ENCODE measurements at places on chromosomes 5 and 9.
A peak's percentile ranks its signal among the peaks of the same experiment; 100 is the strongest.

DNA sequence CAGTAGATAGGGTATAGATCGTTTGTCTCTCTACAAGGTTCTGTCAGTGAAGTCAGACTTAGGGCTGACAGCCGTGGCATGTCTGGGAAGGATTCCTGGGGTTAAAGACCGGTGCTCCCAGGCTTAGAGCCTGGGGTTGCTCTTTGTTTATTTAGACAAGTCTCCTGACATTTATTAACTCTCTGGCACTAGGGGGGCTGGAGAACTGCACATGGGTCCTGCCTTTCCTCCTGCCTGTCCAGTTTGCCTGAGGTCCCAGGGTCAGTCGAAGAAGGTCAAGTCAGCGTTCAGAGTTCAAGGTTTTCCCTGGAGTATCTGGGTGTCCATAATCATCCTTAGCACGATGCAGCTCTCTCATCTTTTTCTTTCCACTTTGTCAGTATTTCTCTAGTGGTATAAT lies 5.6 kb downstream of the EGFLAM start:
- no peak for DNase-seq

GRCh38 chr9:107827304-107827703 lies 337.7 kb upstream of the KLF4 start:
- no peak for DNase-seq

GRCh38 chr5:74212336-74212735 lies 428.2 kb downstream of the ENC1 start:
- DNase-seq: no peak

DNA sequence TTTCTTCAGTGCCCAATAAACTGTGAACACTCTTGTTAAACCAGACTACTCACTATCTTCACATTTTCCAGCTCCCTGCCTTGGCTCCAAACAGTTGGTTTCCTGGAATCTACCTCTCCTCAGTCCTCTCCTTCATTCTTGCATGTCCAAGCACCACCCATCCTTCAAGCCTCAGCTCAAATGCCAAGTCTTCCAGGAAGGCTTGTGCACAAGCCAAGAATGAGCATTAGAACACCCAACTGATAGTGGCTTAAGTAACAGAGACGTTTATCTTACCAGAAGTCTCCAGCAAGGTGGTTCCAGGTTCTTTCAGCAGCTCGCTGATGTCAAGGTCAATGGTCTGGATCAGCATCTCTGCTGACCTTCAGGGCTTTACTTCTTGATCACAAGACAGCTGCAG lies 60.1 kb downstream of the PTPDC1 start:
- no peak for DNase-seq

- no peak for DNase-seq
These were observed 267.1 kb downstream of the NSG2 start for GRCh38 chr5:174312641-174313040.

DNA sequence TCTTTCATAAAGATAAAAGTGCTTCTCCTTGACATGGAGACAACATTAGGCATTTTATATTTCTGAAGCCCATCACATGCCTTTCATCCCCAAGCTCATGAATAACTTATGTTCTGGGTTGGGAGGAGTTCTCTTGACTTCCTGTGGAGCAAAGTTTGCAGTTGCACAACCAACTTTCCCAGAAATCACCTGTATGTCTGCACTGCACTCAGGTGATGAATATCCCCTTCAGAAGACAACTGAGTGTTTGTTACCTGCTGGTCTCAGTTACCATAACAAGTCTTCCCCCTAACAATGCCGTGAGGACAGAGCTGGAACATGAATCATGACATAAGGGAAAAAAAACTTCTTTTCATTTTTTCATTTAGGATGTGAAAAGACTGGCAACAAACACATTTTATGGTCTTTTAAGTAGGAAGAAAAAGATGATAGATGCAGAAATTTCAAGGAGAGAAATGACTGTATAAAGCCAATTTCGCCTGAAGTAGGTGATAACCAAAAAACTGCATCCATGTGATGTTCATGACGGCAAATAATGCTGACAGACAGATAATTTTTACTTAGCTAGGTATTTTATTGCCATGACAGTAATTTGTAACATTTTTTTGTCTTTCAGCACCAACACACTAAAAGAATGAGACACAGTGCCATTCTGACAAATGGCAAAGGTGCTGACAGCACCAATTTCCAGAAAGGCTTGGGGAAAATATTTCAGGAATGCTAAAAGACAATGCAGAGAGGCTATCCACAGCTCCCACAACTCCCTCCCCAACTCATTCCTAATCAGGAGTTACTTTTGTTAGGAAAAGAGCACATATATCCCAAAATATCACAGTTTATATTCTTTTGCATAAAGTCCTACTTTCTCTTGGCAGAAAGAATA lies 656.3 kb downstream of the PRELID2 start:
- no peak for DNase-seq

DNA sequence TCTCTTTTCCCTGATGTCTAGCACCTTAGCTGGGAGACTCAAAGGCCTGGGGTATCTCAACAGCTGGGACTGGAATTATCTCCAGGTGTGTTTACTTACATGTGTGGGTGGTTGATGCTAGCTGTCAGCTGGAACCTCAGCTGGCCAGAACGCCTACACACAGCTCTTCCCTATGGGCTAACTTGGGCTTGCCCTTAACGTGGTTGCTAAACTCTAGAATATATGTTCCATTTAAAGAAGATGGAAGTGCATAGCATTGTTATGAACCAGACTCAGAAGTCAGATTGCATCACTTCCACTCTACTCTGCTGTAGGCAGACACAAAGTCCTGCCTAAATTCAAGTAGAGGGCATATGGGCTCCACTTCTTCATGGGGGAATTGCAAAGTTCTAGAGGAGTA lies 29.3 kb downstream of the SGCD start:
- DNase-seq: no peak

DNA sequence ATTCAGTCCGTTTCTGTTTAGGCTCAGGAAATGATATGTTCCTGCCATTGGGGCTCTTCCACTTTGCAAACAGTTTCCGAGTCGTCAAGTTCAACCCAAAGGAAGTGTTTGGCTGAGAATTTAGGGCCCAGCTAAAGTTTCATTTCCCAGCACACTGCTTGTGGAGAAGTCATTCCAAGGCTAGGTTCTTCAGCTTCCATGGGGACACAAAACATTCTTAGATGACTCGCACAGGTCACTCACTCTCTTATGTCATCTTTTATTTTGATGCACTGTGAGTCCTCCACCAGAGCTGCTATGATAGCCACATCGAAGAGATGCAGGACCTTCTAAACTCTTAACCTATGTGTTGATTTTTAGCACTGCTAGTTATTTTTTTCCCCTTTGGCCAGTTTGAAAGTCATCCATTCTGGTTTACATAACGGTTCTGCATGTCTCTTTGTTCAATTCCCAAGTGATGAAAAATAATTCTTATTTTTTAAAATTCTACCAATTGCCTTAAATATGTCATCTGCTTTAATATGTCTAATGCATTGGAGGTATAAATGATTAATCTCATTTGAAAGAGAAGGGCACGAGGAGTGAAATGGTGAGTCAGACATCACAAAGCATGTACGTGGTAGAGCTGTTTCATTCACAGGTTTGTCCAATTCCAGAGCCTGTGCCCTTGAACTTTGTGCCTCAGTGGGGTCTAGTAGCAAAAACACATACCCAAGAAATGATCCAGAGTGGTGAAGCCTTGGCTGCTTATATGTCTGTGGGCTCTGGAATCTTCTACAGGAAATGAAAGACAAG lies 84.3 kb downstream of the ZNF462 start:
- no peak for DNase-seq

- no peak for DNase-seq
These were observed 115.0 kb downstream of the PIK3R1 start for GRCh38 chr5:68330574-68330973.

GRCh38 chr9:93128715-93129224 lies 5.3 kb downstream of the NINJ1 start:
- no peak for DNase-seq

- DNase-seq: no peak
These were observed 6.3 kb upstream of the STOM start for GRCh38 chr9:121376214-121376830.

GRCh38 chr5:50975840-50976239 lies 309.4 kb downstream of the PARP8 start:
- no peak for DNase-seq

DNA sequence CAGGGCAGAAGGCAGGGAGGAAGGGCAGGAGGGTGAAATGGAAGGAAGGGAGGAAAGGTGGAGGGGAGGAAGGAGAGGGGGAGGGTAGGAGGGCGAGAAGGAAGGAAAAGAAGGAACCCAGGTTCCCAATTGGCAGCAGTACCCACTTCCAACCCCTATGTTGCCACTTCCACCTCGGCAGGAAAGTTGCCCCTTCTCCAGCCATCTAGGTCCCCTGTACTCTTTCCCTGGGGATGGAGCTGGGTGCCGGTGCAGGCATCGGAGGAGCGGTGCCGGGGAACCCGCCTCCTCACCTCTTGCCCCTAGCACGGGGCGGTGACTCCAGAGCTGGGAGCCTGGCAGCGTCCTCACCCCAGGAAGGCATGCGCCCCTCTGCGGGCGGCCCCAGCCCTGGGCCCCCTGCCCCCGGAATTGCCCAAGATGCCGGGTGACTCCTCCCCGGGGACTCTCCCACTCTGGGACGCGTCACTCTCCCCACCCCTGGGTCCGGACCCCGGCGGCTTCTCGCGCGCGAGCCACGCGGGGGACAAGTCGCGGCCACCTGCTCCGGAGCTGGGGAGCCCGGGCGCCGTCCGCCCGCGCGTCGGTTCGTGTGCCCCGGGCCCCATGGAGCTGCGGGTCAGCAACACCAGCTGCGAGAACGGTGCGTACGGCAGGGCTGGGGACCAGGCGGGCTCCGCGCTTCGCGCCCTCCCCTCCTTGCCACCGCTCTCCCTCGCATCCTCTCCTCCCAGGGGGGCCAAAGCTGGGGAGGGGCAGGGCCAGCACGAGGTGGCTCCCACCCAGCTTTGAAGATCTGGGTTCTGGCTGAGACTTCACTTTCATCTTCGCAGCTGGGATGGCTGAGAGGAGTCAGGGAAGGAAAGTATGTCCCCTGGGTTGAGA lies at the start of gene NIPAL4:
Gene NIPAL4, plus strand, starts transcription at position 499 of the 885 bp plus-strand sequence. Its CDS starts 108 bp downstream, at position 607.
- peak; percentile 6 for DNase-seq

DNA sequence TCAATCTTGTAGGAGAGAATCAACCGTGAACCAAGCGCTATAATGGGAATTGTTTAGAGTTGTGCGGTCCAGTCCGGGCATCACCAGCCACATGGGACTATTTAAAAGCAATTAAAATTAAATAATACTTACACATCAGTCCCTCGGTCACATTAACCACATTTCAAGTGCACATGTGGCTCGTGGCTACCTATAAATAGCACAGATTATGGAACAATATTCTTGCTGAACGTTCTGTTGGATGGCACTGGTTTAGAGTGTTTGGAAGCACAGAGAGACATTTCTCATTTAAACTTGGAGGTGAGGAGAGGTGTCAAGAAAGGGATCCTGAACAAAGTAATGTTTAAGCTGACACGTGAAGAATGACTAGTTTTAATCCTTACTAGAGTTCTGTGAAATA lies 12.5 kb upstream of the PIP5K1B start:
- no peak for DNase-seq

GRCh38 chr5:169161022-169161680 lies 139.8 kb downstream of the SLIT3 start:
- no peak for DNase-seq

DNA sequence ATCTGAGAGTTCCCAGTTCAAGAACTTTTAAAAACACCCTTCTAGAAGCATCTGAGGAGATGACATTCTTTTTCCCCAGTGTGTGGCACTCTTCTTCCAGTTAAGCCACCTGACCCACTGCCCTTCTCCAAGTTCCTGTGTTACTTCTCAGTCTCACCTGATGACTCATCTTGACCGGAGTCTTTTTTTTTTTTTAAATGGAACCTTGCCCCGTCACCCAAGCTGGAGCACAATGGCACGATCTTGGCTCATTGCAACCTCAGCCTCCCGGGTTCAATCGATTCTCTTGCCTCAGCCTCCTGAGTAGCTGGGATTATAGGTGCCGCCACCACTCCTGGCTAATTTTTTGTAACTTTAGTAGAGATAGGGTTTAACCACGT lies 224.1 kb upstream of the DAB2 start:
- DNase-seq: no peak

All from activated CD4-positive, CD25-positive, alpha-beta regulatory T cell (primary cell).